Activated T-helper 17 cell treated with anti-CD3 and anti-CD28 coated beads, Interleukin-2, amount 50 U/mL, for 72 hours (primary cell): ENCODE measurements at places on chromosomes 3 and 15. TPM values are rescaled to one million over a fixed set of nuclear protein-coding genes. Genes with fewer than 3 reads are reported as not detected.

- no peaks in the 10 kb centered on the region for H3K4me1 ChIP-seq
- H3K4me3 ChIP-seq = no peak overlapping the region
- ATAC-seq = no peak
- H3K27ac ChIP-seq = no peak overlapping the region
- H3K27me3 ChIP-seq = peaks cover 8% of the 10 kb centered on the region
Observed at GRCh38 chr15:25611603-25612002, 172.8 kb upstream of the UBE3A start.

The SERF2 gene
- 521 TPM for total RNA-seq

GRCh38 chr3:45724911-45725310, 35.7 kb downstream of the SACM1L start:
- no peak overlapping the region for H3K27ac ChIP-seq
- ATAC-seq = no peak
- H3K4me1 ChIP-seq = peaks cover 11% of the 10 kb centered on the region
- peaks cover 91% of the 10 kb centered on the region for H3K36me3 ChIP-seq
- H3K27me3 ChIP-seq = no peaks in the 10 kb centered on the region

GRCh38 chr3:126040386-126040785, 43.5 kb downstream of the SLC41A3 start:
- ATAC-seq = no peak
- H3K4me3 ChIP-seq = no peak overlapping the region
- no peak overlapping the region for H3K27ac ChIP-seq
- no peaks in the 10 kb centered on the region for H3K27me3 ChIP-seq
- H3K36me3 ChIP-seq = peaks cover 24% of the 10 kb centered on the region

The FEZF2 gene
- total RNA-seq = not detected

- H3K27me3 ChIP-seq = no peaks in the 10 kb centered on the region
- no peaks in the 10 kb centered on the region for H3K36me3 ChIP-seq
- ATAC-seq = no peak
- peak overlapping the region; percentile 78 for H3K27ac ChIP-seq
- H3K4me1 ChIP-seq = peaks cover 12% of the 10 kb centered on the region
Observed at GRCh38 chr3:42746455-42747450, 26.3 kb downstream of the CCDC13 start.

The A4GNT gene
- not detected for total RNA-seq

- no peak overlapping the region for H3K4me3 ChIP-seq
- no peak for ATAC-seq
- H3K4me1 ChIP-seq = no peaks in the 10 kb centered on the region
- H3K27ac ChIP-seq = no peak overlapping the region
- no peaks in the 10 kb centered on the region for H3K36me3 ChIP-seq
Observed at GRCh38 chr3:72336821-72337479, 511.3 kb downstream of the SHQ1 start.
